ENCODE measurements at places on chromosomes 16 and 17.

DNA sequence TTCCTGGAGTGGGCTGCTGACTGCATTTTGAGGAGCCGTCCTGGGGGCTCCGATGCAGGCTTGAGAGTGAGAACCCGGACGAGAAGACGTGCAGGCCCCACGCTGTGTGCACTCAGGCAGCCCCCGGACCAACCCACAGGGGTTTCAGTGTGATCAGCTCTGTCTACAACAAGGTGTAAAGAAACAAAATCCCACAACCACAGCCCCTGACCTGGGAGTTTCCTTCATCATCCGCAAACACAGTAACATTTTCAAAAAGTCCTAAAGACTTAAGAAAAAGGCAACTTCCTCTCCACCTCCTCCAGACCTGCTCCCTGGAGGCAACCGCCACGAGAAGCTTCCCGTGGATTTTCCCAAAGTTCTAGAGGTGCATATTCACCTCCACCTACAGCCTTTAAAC is 15.4 kb upstream of the MEAK7 start:
- DNase-seq: no peak

DNA sequence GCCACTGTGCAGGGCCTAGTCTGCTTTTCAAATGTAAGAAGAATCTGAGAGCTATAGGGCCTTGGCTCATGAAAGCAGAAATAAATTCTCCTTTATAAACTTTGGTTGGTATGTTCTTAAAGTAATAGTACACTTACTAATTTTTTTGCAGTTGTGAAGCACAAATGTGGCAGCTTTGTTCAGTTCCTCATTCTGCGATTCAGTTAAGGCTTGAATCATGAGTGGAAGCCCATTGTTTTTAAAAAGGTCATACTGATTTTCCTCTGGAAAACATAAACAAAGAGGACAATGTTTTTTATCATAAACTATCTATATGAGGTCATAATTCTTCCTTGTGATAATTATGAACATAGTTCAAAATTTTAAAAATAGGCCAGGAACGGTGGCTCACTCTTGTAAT is 23.6 kb upstream of the DYNC1LI2 start:
- DNase-seq: no peak

GRCh38 chr16:88750854-88751253 is 34.2 kb downstream of the PIEZO1 start:
- DNase-seq: no peak

- no peak for DNase-seq
Observed at GRCh38 chr17:33421933-33422332, 128.8 kb upstream of the ASIC2 start.

DNA sequence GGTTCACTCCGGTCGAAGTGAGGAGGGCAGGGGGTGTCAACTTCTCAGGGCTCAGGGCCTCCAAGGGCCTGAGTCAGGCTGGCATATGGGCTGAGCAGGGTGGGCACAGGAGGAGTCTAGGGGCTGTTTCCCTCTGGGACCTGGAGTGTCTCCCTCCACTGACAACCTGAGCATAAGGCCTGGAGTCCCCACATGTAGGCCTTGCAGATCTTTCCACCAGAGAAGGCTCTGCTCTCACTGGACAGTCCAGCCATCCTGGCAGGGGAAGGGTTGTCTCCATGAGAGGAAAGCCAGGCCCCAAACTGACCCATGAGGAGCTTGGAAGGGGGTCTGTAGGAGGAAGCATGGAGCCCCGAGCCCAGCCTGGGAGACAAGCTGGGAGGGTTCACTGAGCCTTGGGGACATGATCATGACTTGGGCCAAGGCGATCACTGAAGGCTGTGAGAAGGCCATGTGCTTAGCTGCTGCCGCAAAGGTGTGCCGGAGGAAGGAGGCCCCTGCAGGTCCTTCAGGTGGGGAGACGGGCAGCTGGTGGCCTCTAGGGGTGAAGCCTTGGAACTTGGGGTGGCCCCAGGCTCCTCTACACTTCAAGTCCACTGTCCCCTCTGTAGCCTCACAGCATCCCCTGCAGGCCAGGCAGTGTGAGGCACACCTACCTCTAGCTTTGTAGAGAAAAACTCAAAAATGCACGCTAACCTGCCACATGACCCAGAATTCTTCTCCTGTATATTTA is 9.9 kb downstream of the CMTM2 start:
- no peak for DNase-seq

DNA sequence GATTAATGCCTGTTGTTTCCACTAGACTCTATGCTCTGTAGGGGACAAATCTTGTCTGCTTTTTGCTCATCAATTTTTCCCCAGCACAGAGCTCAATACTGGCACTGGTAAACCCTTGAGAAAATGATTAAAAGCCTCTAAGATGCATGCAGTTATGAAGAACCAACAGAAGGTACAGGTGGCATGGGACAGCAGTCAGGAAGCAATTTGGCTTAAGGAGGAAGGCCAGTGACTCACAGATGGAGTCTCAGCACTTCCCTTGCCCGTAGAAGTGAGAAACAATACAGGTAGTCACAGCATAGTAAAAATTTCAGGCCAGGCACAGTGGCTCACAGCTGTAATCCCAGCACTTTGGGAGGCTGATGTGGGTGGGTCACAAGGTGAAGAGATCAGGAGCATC is 504.7 kb upstream of the RBFOX1 start:
- peak; percentile 4 for DNase-seq

- DNase-seq: no peak
Observed at GRCh38 chr17:66713533-66714042, 121.3 kb upstream of the CACNG5 start.

- DNase-seq: peak; percentile 17
Observed at GRCh38 chr17:5541610-5542202, 42.6 kb downstream of the NLRP1 start.

GRCh38 chr17:50608700-50609379 is 25.8 kb upstream of the ABCC3 start:
- peak; percentile 91 for DNase-seq

DNA sequence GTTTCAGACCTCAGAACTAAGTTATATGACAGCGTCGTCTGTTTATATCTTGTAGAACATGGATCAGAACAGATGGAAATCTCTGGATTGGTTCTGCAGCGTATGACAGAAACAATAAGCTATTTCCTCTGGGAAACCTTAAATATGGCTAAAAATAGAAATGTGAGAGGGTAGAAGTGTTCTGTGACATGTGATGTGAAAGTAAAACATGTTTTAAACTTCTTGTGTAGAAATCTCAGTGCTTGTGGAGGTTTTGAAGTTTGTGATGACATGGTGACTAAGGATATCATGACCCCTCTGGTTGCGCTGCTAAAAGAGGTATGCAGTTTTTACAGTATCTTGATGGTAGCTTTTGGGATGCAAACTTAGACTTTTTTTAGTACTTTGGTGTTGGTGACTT is 2.8 kb downstream of the HEATR3 start:
- DNase-seq: no peak

DNA sequence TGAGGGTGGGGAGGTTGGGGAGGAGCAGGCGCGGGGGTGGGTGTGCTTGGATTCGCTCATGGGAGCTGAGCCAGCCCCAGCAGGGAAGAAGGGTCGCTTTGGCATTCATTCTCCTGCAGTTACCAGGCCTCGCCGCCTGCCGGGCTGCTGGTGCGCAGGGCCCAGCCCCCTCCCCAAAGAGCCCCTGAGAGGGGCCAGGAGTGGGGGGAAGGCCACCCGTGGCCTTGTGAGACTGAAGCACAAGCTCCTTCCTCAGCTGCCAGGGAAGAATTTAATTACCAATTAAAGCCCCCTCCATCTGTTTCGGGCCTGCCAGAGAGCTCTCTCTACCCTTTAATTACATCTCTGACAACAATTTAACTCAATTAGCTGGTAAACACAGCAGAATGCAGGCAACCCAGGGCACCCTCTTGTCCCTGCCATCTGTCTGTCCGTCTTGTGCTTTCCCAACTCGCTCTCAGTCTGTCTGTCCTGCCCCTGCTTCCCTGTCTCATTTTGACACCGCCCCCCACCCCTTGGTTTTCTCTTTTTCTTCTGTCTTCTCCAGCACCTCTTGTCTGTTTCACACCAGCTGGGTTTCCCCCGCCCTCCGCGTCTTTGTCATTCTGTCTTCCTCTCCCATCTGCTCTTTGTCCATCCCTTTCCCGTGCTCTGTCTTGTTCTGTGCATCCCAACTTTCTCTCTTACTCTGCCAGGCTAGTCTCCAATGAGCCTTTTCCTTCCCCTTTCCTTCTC is 32.7 kb downstream of the CDK5RAP3 start:
- peak; percentile 100 for DNase-seq

- peak; percentile 79 for DNase-seq
Observed at GRCh38 chr16:85574672-85575475, 38.2 kb upstream of the GSE1 start.

- DNase-seq: peak; percentile 63
Observed at GRCh38 chr17:17125136-17126084, 80.7 kb downstream of the PLD6 start.

DNA sequence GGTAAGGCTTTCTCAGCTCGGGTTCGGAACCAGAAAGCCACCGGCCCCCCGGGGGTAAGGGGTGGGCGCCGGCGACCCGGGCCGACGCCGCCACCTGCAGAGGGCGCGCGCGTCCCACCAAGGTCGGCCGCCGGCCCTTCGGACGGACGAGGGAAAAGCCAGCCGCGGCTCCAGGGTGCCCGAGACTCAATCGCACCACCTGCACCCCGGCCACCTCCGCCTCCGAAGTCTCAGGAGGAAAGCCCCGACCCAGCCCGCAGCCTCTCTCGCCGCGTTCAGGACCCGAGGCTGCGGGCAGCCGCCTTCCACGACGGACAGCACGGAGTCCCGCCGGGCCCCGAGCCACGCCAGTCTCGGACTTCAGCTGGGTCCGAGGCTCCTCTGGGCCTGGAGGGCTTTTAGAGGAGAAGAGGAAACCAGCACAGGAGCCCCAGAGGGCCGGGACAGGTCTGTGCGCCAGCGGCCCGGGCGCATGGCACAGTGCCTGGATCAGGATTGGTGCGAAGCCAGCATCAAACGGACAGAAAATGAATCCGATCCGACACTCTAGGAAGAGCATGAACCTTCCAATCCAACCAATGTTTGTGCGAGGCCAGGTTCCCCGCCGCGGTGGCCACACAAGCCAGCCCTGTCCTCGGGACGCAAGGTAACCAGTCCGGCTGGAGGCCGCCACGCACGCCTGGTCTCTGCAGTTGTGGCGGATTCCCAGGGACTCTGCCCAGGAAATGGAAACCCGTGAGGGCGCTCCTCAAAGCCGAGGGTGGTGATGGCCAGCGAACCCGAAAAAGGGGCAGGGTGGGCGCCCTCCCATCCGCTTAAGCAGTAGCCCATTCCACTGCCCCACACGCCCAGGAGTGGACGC is 6.7 kb downstream of the CBX8 start:
- peak; percentile 78 for DNase-seq

DNA sequence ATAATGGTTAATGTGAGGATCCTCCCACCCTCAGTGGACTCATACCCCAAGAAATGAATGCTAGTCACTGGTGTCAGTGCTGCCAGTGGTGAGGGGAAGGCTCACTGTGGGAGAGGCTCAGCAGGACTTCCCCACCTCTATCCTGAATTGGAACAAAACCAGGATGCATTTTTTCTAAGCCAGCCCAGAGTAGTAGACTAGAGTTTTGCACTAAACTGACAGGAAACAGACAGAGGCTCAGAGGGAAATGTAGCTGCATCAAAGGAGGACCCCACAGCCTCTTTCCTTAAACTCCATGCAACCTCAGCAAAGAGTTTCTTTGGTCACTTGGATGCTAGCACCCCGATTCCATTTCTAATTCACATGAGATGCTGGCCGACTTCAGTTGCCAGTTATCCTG is 10.7 kb upstream of the SKAP1 start:
- DNase-seq: no peak

DNA sequence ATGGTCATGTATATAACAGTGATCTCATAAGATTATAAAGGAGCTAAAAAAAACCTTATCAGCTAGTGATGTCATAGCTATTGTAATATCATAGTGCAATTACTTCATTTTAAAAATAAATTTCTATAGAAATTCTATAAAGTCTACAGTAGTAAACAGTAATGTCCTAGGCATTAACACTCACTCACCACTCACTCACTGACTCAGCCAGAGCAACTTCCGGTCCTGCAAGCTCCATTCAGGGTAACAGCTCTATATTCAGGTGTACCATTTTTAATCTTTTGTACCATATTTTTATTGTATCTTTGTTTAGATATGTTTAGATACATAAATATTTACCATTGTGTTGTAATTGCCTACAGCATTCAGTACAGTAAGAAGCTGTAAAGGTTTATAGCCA is 524.4 kb upstream of the CDH5 start:
- DNase-seq: no peak

DNA sequence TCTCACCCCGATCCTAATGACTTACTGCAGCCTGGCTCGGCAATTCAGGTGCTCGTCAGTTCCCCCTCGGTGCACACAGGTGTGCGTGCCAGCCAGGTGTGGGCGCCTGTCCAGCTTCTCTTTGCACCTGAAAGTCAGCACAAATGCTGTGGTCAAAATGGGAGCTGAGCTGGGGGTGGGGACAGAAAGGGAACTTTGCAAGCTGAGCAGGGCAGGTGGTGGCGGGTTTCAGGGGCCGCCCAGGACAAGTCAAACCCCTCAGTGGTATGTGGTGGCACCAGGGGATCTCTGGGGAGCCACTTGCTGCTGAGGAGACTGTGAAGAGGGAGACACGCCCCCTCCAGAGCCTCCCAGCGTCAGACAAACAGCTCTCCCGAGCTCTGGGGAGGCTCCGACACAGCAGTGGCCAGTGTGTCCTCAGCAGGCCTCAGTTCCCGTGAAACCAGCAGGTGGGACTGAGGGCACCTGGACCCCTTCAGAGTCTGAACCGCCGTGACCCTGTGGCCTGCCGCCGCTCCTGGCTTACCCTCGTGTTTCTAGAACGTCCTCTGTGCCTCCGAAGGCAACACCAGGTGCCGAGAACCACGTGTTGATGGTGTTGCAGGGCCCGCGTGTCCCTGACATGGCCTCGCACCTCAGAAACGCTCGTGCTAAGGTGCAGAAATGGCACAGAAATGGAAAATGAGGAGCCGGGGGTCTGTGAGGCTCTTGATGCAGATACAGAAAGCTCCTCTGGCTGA is 233.5 kb upstream of the TNRC6C start:
- no peak for DNase-seq

DNA sequence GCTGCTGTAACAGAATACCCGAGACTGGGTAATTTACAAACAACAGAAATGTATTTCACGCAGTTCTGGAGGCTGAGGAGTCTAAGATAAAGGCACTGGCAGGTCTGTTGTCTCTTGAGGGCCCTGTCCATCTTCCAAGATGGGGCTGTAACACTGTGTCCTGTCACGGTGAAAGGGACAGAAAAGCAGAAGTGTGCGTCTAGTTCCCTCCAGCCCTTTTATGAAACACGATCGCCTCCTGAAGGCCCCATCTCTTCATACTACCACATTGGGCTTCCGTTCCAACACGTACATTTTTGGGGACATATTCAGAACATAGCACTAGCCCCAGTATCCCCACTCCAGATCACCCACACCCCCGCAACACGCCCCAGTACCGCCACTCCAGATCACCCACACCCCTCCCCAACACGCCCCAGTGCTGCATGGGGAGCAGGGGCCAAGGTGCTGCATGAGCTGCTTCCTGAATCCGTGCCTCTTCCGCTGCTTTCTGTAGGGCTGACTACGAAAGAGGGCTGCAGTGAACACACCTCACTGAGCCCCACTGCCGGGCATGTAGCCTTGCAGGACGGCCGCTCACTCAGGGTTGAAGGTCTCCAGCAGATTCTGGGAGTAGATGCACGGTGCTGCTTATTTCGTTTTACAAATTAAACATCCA is 91.9 kb downstream of the RPTOR start:
- no peak for DNase-seq

GRCh38 chr17:31843070-31843745 is 15.8 kb downstream of the COPRS start:
- no peak for DNase-seq

GRCh38 chr17:64585146-64585545 is 77.0 kb downstream of the SMURF2 start:
- DNase-seq: no peak

GRCh38 chr16:84905965-84906460 is 86.2 kb downstream of the CRISPLD2 start:
- peak; percentile 67 for DNase-seq

Data from NCI-H82 (cell line).